Activated naive CD4-positive, alpha-beta T cell treated with anti-CD3 and anti-CD28 coated beads, Interleukin-2, amount 50 U/mL, for 16 hours (primary cell): ENCODE measurements at places on chromosomes 2 and 18.

GRCh38 chr2:145154731-145155130 lies 634.8 kb upstream of the ZEB2 start:
- no peak for DNase-seq

- no peak for DNase-seq
These were observed 64.5 kb downstream of the COA5 start for GRCh38 chr2:98543842-98544241.

DNA sequence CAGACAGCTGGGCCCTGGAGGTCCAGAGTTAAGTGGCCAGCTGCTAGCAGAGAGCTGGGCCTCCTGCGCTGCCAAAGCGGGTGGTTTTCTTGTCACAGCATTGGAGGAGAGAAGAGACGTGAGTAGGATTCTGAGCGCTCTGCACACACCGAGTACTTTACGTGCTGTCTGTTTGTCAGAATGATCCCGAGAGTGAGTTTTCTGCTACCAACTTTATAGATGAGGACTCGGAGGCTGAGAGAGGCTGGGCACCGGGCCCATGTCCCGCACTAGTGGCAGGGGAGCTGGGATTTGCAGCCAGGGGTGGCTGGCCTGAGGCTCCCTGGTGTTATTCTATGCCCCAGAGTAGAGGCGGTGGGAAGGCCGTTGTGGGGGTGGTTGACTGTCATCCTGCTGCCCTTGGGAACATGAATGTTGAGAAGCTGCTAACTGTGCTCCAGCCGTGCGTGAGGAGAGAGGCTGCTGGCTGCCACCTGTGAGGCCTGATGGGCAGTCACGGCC lies 36.3 kb upstream of the MBP start:
- DNase-seq = no peak

DNA sequence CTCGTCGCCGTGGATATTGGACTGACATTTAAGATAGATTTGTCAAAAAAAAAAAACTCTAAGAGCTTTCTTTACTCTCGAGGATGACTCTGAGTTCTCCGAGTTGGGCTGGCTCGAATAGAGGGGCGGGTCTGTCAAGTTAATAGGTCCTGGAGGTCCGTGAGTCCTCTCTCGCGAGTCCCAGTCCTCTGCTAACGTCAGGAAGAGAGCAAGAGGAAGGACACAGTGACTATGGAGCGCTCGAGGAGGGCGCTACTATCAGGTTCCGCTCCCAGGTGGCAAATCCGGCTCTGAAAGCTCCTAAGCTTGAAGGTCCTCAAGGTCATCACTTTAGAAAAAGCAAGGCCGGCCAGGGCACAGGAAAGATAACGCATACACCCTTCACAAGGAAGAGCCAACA lies 404 bp upstream of the AKAIN1 start:
- no peak for DNase-seq

- DNase-seq = no peak
These were observed 161.8 kb downstream of the LNPK start for GRCh38 chr2:175840256-175840655.

GRCh38 chr2:226396541-226396940 lies 403.1 kb downstream of the IRS1 start:
- DNase-seq = no peak

DNA sequence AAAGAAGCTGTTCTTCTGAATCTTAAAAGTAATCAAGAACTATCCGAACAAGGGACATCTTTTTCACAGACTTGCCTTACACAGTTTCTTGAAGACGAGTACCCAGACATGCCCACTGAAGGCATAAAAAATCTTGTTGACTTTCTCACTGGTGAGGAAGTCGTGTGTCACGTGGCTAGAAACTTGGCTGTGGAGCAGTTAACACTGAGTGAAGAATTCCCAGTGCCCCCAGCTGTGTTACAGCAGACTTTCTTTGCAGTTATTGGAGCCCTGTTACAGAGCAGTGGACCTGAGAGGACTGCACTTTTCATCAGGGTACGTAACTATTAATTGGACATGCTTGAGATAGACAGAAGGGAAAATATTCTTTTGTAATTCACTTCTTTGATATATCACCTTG lies 2.4 kb downstream of the MRPL44 start:
- no peak for DNase-seq

DNA sequence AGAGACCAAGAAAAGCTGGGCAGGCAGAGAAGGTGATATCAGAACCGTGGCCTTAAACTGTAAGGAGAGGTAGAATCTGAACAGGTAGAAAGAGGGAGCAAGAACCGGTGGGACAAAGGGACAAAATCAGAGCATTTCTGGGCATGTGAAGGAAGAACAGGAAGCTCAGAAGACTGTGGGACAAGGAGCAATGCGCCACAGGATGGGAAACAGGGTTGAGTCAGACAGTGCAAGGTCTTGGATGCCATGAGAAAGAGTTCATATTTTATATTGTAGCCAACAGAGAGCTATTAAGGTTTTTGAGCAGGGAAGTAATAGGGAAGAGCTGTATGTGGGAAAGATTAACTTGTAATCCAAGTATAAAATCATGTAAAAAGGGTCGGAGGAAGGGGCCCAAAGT lies 106.4 kb upstream of the UGP2 start:
- DNase-seq = no peak

GRCh38 chr18:79904357-79905147 lies 46.9 kb downstream of the SLC66A2 start:
- DNase-seq = no peak

DNA sequence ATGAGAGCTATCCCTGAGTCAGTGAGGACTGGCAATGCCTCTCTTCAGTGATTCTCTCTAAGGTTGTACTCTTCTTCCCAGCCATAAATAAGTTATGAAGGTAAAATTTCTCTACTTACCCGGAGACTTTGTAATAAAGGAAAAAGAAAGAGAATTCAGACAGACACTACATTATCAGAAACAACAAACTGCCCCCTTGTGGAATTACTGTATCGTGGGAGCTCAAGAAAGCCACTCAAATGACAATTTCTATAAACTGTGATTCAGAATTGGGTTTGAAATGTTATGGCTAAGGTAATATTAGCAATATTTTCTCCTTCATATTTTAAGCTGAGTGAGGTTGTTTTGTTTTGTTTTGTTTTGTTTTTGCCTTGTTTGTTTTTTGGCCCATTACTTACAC lies 155.8 kb upstream of the TANK start:
- no peak for DNase-seq

- DNase-seq = no peak
These were observed 27.3 kb upstream of the EPC2 start for GRCh38 chr2:148617219-148617618.

GRCh38 chr2:130156624-130157004 lies 11.7 kb upstream of the CCDC74B start:
- DNase-seq = no peak

- DNase-seq = no peak
These were observed 149.8 kb downstream of the TWIST2 start for GRCh38 chr2:238997684-238998083.

DNA sequence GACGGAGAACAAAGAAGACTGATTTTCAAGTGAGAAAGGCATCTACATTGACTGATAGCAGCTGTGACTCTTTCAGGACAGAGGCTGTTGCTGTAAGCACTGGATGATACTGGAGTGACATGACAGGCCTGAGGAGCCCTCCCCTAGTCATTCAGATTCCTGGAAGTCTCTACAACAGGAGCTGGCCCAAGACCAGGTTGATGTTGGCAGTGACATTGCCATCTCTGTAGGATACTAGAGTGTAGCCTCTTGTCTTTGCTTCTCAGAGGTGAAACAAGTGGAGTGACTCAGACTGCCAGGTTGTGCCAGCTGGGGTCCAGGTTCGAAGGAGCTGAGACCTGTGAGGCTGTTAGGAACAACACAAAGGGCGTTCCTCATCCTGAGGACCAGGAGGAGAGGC lies 44.7 kb upstream of the SH3RF3 start:
- no peak for DNase-seq

- DNase-seq = no peak
These were observed 60.8 kb downstream of the HS1BP3 start for GRCh38 chr2:20589975-20590703.

DNA sequence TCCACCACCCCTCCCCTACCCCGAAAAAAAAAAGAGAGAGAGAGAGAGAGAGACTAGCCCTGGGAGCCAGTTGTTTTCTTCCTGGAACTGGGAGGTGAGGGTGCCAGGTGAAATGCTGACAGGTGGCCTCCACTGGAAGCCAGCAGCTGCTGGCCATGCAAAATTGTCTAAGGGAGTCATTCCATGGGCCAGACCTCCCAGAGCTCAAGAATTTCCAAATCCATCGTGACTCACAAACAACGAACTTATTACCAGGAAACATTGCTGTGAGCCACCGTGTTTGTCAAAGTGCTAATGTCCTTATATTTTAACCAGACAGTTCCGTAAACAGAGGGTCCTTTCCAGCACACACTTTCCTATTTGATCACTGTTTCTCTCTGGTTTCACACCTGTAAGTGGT lies 68.5 kb upstream of the PID1 start:
- no peak for DNase-seq

GRCh38 chr2:48218169-48218568 lies 311.8 kb upstream of the STON1 start:
- no peak for DNase-seq

DNA sequence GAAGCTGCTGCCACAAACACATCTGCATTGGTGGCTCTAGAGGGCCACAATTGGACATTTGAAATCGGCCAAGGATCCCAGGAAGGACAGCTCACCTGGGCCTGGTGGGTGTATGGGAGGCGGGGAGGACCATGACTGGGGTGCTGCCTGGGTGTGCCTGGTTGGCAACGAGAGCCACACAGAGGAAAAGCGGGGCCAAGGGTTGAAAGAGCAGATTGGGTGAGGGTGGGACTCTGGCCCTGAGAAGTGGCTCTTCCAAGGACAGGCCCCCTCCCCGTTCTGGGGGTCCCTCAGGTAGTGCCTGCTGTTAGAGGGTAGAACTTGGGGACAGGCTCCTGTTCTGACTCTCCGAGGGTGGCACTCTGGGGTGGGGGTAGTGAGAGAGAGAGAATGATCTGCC lies 102.9 kb downstream of the CLIP4 start:
- no peak for DNase-seq
